ENCODE measurements at places on chromosomes 5 and 9.

DNA sequence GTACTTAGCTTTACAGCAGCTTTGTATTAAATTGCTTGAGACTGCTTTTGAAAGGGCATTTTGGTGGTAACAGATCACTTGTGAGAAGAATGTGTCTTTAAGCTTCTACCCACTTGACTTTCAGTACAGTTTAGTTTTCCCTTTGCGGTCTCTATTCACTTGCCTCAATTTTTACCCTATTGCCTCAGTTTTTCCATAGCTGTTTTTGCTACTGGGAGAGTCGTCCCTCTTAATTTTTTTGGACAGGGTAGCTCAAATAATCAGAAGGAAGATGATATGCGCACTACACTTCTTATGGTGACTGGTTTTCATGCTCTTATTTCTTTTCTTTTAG lies 18.8 kb downstream of the UGCG start:
- DNase-seq = no peak

- DNase-seq = no peak
These were observed 112.5 kb upstream of the CD180 start for GRCh38 chr5:67308988-67309688.

GRCh38 chr9:114312513-114312875 lies 10.4 kb upstream of the ORM1 start:
- no peak for DNase-seq

GRCh38 chr5:170218726-170219125 lies 14.1 kb upstream of the C5orf58 start:
- no peak for DNase-seq

DNA sequence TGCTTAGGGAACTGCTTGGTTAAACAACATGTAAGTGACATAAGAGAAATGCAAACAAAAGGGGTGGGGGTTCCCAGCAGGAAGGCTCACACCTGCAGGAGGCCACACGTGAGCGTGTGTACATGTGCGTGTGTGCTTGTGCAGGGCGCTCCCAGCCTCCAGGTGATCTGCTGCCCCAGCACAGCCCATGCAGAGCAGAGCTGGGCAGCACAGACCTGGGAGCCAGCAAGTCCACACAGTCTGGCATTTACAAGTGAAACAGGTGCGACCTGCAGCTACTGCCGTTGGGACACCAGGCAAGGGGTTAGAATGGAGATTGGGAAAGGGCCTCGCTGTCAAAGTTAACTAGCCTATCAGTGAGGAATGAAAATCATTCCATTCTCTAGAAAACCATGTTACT lies 41.8 kb downstream of the GRAMD2B start:
- DNase-seq = no peak

DNA sequence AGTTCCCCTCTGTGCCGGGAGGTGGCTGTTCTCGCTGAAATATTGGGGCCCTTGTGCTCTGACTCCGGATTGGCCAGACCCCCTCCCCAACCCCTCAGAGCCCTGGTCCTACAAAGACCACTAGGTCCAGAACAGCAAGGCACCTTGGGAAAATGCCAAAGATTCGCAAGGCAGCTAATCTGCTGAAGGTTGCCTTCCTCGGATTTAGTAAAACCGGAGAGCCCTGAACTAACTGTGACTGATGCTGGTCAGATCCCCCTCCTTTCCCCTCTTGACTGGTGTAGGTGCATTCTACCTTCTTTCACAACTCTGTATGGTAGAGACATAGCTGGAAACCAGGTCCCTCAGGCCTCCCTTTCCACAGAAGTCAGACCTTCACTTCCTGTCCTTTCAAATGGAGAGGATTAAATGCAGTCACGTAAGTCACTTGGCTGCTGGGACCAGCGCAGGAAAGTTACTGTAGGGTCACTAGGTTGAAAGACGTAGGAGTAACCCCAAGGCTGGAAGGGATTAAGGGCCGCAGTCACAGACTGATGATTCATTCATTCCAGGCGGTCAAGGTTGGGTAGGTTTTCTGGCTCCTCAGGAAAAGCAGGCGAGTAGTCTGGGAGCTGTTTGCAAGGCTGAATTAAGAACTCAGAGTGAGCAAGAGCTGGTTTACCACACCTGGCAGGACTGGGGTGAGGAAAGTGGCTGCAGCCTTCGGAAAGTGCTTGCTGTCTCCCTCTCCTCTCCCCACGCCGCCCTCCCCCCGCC lies 5.3 kb downstream of the BARX1 start:
- DNase-seq = no peak

DNA sequence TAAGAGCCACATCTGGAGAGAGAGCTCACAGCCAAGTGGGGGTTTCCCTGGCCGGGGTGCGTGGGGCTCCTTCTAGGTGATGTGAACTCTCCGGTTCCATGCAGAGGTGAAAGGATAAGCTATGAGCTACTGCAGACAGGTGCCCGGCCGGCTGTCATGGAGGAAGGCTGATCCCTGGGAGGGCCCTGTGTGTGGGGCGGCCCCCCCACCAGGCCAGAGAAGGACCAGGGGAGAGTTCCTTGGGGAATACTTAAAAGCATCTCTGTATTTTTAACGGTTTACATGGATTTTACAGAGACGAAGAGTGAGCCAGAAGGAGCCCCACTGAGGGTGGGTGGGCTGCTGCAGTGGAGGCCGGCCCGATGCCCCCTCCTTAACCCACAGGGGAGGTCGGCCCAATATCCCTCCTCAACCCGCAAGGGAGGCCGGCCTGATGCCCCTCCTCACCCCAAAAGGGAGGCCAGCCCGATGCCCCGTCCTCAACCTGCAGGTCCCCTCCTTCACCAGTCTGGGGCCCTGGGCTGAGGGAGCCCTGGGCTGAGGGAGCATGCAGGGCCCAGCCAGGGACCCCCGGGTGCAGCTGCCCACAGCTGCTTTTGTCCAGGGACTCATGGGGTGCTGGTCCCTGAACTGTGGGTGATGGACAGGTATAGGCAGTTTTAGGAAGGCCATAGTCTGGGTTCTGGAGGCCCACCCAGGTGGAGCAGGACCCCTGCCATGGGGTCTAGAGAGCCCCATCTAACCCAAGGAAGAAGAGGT lies 31.9 kb downstream of the MRPL36 start:
- DNase-seq = no peak

DNA sequence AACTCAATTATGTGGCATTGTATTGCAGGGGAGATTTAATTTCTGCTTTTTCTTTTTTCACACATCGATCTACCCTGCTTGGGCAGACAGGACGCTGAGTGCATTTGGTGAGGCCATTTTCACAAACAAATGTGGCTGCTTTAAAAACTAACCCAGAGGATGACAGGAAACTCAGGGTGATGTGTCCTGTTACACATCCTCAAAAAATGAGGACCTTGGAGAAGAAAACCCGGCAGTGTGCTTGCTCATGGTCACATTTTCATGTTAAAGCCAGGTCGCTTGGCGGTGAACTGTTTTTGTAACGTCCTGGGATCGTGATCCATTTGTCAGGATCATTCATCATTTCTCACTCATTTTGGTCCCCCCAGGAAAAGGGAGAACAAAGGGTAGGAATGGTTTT lies 478.3 kb upstream of the ADAMTS16 start:
- no peak for DNase-seq

- peak; percentile 11 for DNase-seq
These were observed 411.1 kb upstream of the MPDZ start for GRCh38 chr9:13690595-13690994.

DNA sequence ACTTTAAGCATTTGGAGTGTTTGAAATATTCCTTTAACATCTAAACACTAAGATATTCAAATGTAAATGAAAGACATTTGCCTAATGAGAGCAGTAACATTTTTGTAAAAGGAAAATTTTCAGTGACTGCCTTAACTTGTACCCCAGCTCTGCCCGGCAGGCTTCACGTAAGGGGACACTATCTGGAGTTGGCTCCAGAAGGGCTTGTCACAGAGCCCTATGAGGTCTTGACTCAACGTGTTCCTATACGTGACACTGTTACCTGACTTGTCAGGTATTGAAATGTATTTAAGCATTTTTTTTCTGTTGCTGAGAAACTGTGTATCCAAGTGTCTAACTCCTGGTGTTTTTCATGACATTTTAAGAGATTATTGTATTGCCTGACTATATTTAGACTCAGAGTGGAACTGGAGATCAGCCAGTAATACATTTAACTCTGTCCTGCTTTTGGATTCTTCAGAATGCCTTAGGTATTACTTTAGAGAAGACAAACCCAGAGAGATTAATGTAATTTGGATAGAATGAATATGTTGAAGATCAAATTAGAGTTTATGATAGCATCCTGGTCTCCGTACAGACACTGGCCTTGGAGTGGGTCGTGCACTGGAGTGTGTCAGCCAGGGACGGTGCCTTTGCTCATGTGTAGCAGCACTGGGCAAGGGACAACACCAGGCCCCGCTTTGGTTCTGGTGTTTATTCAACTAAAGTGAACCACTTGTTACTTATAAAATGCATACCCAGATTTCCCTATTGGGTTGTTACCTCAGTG lies 34.6 kb upstream of the PHF2 start:
- no peak for DNase-seq

DNA sequence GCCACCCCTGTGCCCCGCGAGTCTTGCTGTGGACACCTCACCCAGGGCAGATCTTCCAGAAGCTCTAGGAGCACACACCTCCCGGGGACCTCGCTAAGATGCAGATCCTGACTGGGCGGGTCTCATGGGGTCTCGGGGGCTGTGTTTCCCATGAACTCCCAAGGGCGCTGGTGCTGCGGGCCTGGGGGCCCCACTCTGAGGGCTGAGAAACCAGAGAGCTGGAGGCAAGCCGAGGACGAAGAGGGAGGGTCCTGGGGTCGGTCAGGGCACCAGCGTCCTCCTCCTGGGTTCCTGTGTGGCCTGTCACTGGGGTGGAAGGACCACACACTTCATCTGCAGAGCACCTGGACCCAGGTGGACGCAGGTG lies 30.2 kb downstream of the SLC6A3 start:
- no peak for DNase-seq

GRCh38 chr5:140402258-140403074 lies 833 bp downstream of the ANKHD1 start:
- DNase-seq = peak; percentile 65

- DNase-seq = no peak
These were observed 8.9 kb downstream of the PPP1R26 start for GRCh38 chr9:135488527-135488926.

GRCh38 chr5:125302577-125302976 lies 556.1 kb upstream of the ZNF608 start:
- DNase-seq = no peak

DNA sequence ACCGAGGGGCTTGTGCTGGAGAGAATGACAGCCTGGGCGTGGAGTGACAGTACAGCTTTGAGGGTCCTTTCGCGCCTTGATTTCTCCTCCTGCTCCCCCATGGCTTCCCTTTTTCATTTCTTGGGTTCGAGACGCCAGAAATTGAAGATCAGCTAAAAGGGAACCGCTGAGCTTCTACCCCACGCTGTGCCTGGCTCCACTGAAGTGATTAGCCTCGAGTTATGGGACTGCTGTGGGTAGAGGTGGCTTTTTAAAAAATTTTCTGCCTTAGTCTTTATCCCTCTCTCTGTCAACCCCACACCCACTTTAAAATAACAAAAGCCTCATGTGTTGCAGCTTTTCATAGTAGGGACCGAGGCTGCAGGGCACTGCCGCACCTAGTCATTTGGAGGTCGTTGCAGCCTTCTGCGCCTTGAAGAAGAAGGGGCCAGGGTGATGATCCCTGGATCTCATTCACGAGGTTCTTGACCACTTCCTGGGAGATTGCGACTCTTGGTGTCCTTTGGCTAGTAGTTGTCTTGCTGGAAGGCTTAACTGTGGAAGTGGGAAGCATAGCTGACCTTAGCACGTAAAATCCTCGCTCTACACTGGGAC lies 603 bp downstream of the PPIP5K2 start:
- DNase-seq = peak; percentile 63

DNA sequence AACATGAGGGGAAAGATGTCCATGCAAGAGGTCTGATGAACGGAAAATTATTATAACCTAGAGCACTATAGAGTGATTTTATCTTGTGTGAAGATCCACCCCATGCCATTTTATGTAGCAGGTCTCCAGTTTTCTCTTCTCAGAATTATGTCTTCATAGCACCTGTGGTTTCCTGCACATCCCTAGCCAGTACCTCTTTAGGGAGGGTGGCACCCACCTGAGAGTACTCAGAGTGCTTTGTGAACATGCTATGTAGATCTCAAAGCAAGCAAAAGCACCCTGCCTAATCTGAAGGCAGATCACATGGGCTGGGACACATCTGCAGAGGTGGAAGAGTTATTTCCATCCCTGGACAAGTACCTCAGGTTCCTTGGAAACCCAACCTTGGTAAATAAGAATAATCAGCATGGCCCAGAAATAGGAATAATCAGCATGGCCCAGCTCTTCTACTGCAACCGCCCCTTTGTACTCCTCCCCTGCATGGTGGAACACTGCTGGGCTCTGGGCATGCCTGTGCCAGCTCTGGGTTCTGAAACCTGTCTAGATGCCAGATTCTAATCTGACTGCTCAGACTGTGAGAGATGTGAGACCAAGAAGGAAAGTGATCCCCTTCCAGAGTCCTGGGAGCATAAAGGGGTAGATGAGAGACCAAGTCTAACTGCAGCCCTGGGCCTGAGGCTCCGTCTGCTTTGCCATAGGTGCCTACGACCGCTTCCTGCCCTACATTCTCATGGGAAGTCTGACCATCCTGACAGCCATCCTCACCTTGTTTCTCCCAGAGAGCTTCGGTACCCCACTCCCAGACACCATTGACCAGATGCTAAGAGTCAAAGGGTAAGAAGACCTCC lies 23.7 kb downstream of the SLC22A5 start:
- no peak for DNase-seq

DNA sequence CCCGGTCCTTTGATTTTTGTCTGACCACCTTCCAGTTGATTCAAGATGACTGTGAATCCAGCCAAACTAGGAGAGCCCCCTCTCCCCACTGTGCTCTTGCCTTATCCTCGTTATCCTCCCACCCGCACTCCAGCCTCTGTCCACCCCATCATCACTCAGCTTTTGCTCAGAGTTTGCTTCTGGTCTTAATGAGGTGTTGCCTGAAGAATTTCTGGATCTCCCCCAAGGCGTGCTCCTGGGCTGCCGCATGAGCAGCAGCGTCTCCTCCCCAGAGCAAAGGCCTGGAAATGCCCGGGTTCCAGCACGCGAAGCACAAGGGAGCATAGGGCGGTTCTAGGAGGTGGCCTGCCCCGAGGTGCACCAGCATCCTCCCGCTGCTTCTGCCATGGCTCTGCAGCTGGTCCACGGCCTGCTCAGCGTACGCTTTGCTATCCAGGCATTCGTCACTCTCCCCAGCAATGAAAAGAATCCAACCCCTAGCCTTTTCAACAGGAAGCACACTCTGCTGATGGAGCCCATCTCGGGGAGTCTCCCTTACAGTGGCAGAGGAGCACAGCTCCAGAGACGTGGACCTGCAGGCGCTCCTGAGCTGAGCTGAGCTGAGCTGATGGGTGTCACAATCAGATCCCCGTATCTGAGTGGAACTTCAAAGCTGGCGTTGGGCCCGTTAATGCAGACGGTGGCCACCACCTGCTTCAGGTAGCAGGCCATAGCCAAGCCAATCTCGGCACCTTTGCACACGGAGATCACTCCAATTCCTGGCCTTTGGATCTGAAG lies 50.7 kb downstream of the BAAT start:
- DNase-seq = no peak

DNA sequence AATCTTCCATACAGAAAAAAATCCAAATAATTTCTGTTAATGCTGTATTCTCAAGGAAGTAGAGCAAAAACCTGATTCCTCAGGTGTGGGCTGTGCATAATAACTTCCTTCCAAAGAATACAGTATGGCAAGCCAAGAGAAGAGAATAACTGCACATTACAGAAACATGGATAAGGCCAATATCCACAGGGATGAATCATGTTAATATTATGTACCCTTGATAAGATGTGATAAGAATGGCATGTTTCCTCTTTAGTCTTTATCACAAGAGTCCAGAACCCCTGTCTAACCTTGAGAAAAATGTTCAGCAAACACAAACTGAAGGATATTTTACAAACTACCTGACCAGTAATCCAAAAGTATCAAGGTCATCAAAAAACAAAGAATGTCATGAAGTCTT lies 795.8 kb downstream of the SEMA5A start:
- no peak for DNase-seq
